ENCODE measurements at places on chromosomes 7 and 10.

- no peak for DNase-seq
Measured at GRCh38 chr7:19815546-19815945, 42.1 kb upstream of the TMEM196 start.

DNA sequence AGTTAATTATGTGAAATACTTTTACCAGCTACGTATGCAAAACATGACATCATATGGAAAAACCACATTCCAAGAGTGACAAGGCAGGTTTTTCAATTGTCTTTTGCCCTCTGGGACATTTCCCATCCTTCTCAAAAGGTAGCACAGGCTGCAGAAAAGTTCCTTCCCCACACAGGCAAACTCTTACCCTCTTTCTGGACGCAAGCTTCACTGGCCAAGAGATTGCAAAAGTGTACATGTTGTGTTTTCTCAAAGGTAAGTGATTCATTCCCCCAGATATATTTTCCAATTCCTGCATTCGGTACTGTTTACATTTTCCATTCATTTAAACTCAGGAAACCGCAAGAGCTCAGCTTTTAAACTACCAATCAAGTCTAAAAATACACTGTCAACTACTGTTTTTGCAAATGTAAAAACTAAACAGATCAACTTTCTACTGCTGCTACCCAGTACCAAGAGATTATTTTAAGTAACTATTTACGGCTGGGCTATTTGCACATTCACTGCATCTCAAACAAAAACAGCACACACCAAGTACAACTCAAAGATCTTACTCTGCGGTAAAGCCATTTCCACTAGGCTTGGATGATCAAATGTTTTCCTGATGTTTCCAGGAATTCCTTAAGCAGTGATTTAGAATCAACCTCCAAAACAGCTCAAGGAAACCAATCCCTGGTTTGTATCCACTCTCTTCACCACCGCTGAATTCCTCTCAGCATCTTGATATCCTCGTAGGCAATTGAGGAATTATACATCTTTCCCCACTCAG, 233.6 kb upstream of the CCDC6 start:
- no peak for DNase-seq

- no peak for DNase-seq
Measured at GRCh38 chr7:8161364-8161828, 100.6 kb downstream of the ICA1 start.

GRCh38 chr10:74947781-74948401, 121.5 kb downstream of the KAT6B start:
- DNase-seq = no peak

DNA sequence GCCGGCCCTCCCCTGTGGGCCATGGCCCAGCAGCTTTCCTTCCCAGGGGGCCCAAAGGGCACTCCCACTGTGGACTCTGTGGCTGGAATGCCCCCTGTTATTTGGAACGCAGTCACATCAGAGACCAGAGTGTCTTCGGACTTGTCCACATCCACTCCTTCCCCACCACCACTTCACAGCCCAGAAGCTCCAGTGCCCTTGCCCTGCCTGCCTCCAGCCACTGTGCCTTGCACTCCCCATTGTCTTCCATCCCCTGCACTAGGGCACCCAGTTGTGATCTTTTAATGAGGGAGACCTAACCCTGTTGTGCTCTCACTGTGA, 19.4 kb downstream of the INSIG1 start:
- DNase-seq = no peak

- no peak for DNase-seq
Measured at GRCh38 chr7:37445064-37445723, 3.5 kb downstream of the ELMO1 start.

GRCh38 chr10:63901881-63902280, 380.7 kb downstream of the REEP3 start:
- DNase-seq = no peak

DNA sequence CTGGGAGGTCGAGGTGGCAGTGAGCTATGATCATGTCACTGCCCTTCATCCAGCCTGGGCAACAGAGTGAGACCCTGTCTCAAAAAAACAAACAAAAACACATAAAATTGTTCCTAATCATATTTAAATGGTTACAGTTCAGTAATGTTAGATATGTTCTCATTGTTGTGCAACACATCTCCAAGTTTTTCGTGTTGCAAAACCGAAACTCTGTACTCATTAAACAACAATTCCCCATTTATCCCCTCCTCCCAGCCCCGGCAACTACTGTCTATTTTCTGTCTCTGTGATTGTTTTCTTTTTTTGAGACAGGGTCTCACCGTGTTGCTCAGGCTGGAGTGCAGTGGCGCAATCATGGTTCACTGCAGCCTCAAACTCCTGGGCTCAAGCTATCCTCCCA, 16.1 kb upstream of the PRXL2A start:
- DNase-seq = no peak

- no peak for DNase-seq
Measured at GRCh38 chr10:49387071-49387470, 8.8 kb downstream of the DRGX start.

DNA sequence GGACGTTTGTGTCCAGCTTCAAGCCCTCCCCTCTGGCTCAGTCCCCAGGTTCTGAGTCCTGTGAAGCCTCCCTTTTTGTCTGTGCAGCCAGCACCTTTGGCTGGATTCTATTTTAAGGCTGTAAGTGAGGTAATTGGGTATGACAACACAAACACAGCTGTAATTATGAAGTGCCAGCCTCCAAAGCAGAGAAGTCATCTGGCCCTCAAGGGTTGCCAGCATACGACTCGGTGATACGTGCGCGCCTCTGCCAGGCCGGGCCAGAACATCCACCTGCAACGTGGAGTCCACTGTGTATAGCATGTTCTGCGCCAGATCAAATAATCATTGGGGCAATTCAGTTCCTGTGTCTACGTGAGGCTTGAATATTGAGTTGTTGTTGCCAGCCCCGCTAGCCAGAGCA, 6.7 kb upstream of the FAM180A start:
- DNase-seq = no peak

DNA sequence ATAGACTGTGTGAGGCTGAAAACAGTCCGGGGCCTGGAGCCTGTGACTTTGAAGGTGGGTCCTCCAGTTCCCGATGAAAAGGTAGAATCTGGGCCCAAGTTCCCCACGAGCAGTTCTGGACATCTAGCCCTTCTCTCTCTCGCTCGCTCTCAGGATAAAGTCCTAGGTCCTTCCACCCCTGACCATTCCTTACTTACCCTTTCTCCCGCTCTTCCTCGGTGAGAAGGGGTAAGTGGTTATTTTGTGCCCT, 713 bp downstream of the IMMP2L start:
- no peak for DNase-seq

- DNase-seq = no peak
Measured at GRCh38 chr7:8387551-8388256, 45.7 kb upstream of the NXPH1 start.

GRCh38 chr7:99124236-99124635, 19.7 kb downstream of the SMURF1 start:
- no peak for DNase-seq

DNA sequence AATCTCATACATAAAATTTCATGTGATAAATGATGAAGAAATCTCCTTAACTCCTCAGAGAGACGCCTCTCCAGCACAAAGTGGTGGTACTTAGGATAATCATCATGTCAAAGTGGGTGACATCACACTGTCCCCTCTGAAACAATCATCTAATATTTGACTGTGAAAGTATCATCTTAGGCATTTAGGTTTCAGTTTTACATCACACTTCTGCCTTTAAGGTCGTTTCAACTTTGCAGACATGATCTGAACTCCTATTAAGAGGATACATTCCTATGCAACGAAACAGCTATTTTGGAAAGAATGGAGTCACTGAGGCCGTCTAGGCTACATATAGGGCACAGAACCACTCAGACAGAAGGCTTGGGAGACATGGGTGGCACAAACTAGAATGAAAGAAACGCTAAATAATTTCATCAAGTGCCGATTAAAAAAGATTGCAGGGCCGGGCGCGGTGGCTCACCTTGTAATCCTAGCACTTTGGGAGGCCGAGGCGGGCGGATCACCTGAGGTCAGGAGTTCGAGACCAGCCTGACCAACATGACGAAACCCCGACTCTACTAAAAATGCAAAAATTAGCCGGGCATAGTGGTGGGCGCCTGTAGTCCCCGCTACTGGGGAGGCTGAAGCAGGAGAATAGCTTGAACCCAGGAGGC, 2.0 kb downstream of the VOPP1 start:
- no peak for DNase-seq

DNA sequence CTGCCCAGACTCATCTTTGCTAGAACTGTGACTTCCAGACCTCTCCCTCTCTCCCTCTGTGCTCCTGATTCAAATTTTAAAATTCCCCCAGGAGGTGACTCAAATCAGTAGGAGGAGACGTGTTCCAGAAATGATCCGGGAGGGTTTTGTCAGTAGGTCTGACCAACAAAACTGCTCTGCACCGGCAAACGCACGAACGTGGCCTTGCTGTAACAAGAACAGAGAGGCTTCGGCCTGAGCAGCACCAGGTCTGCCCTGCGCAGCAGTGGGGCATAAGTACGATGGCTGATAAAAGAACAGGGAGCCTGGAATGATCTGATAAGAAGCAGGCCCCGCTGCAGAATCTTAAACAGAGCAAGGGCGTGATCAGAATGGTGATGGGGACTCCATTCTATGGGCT, 152.7 kb upstream of the AUTS2 start:
- peak; percentile 23 for DNase-seq

- peak; percentile 58 for DNase-seq
Measured at GRCh38 chr10:124651402-124651891, 92.7 kb downstream of the FAM53B start.

GRCh38 chr7:97024209-97025129, at the start of gene DLX5:
Gene DLX5 (minus strand): TSS chr7:97024831. CDS start chr7:97024623, 208 bp downstream.
- DNase-seq = peak; percentile 72

DNA sequence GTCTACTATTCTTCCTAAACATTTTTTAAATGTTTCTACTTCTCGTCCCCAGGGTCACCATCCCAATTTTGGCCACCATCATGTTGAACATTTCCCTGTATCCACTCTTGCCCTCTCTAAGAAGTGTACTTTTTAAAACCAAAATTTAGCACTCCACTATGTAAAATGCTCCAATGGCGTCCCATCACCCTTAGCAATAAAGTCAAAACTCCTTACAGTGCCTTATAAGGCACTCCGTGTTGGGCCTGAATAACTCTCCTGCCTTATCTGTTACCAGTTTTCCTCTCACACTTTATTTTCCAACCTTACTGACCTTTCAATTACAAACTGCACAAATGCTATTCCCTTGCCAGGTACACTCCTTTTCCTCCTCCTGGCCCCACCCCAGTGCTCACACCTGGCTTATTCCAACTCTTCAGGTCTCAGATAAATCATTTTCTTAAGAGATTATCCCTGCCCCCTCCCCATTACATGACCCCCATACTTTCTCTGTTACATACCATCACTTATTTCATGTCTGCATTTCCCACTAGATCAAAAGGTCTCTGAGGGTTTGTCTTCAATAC, 1.3 kb downstream of the TMEM168 start:
- DNase-seq = no peak

DNA sequence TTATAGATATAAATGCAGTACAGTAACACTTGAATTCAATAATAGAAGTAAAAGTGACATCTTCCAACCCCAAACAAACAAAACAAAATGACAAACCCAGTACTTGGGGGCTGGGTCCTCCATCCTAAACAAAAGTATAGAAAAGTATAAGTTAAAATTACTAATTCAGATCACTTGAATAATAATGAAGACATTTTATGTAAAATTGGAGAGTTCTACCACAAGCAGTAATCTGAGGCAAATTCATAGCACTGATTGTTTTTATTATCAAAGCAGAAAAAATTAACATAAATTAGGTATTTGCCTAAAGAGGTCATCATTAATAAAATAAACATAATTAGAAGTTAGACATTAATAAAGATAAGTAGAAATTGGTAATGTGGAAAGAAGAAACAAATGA, 81.5 kb downstream of the ITPRID1 start:
- no peak for DNase-seq

- no peak for DNase-seq
Measured at GRCh38 chr10:58439632-58440364, 54.6 kb downstream of the TFAM start.

- DNase-seq = no peak
Measured at GRCh38 chr10:16923309-16923708, 106.1 kb upstream of the RSU1 start.

GRCh38 chr7:104127204-104127603, 80.6 kb downstream of the ORC5 start:
- no peak for DNase-seq

- no peak for DNase-seq
Measured at GRCh38 chr7:63040966-63041610, 957.6 kb upstream of the ZNF722 start.

DNA sequence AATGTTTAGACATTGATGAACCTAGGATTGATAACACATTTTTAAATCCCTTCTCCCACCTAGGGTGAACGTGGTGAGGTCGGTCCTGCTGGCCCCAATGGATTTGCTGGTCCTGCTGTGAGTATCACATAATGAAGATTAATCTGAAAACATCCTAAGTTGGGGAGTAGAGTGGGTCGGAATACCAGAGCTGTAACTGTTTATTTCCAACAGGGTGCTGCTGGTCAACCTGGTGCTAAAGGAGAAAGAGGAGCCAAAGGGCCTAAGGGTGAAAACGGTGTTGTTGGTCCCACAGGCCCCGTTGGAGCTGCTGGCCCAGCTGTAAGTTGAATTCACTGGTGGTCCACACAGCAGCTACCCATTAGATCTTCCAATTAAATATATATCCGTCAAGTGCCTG, 25.6 kb downstream of the COL1A2 start:
- no peak for DNase-seq

DNA sequence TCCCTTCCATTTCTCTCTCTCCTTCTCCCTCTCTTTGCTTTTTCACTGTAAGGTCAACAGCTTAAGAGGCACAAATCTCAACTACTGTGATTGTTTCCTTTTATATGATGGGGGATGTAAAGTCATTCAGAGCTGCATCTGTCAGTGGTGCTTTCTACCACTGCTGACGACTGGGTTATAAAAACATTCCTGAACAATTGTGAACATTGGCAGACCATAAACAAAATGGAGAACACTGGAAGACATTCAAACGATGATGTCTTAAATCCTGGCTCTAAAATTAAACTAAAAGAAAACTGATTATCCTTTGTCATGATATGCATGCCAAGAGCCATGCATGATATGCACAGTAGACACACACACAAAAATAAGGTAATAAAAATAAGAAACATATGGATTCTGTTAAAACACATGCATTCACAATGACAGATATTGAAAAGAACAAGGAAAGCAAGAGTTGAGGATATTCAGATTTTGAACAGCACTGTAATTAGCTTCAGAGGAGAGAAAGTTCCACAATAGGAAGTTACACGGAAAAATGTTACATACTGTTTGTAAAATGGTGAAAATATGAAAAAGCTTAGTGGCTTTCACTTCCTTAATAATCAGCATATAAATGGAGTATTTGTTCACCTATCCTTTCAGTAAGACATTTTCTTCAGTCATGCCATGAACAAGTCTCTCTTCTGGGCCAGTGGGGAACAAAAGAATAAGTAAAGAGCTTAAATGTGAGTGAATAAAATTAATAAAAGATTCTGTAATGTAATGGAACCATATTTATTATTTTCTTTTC, 89.2 kb downstream of the RNLS start:
- no peak for DNase-seq

- no peak for DNase-seq
Measured at GRCh38 chr10:47326927-47327330, 4.7 kb downstream of the GDF2 start.
